ENCODE measurements at places on chromosomes 13 and 19.

DNA sequence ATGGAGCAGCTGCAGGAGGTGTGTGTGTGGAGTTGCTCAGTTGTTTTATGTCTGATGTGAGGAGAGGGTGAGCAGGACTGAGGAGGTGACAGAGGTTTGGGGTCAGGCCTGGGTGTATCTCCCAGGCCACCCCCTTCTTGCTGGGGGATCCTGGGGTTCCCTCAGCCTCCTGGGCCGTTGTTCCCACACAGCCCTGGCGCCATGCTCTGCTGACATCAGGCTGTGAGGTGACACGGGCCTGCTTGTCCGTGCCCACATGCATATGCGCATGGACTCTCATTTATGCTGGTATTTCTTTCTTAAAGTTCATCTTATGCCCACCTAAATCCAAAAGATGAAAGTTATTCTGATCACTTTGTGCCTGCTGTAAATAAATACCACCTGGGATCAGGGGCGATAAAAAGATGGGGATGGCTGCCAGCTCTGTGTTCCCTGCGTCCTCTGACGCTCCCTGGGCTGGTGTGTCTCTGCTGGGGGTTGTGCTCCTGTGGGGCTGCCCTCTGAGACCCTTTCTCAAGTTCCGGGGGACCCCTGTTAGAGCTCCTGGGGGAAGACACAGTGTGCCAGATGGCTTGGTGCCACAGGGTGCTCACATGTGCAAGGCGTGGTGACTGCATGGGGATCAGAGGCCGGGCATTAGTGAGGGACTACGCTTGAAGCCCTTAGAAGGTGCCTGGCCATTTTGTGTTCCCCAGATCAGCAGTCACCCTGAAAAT lies 12.6 kb downstream of the NAXD start:
- no peak for DNase-seq

GRCh38 chr13:110589793-110590390 lies 25.5 kb upstream of the NAXD start:
- DNase-seq = no peak

DNA sequence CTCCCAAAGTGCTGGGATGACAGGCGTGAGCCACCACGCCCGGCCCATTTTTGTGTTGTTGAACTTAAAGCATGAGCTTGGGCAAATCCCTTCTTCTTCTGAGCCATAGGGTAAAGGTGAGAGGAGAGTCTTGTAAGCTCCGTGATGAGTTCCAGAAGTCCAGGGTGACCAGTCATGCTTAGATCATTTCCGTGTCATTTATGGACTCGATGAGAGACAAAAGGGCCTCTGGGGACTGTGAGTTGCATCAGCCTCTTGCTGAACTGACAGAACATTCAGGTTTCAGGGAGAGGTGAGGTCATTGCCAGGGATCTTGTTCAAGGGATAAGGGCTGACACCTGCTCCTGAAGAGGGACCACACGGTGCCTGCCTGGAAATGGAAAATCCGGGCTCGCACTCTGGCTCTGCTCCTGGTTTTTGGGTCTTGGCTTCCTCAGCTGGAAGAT lies 53.6 kb downstream of the GADD45B start:
- DNase-seq = no peak

DNA sequence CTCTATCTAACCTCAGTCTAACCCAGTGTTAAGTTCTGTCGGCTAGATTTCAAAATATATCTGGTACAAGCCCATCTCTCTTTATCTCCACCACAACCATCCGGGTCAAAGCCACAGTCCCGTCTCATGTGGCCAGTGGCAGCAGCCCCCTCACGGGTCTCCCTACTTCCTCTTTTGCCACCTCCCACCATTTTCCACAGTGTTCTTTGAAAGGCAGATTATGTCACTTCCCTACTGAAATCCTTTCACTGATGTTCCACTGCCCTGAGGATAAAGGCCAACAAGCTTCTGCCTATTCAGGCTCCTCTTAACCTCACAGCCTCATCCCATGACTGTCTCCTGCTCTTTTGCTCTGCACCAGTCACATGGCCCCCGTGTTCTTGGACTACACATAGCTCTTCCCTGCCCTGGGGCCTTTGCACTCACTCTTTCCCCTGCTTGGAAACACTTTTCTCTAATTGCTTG lies 117.2 kb downstream of the UBL3 start:
- peak; percentile 90 for DNase-seq

GRCh38 chr13:105346141-105346775 lies 1189.2 kb downstream of the EFNB2 start:
- no peak for DNase-seq

- DNase-seq = no peak
These were observed 46.5 kb downstream of the RCBTB2 start for GRCh38 chr13:48486362-48486761.

DNA sequence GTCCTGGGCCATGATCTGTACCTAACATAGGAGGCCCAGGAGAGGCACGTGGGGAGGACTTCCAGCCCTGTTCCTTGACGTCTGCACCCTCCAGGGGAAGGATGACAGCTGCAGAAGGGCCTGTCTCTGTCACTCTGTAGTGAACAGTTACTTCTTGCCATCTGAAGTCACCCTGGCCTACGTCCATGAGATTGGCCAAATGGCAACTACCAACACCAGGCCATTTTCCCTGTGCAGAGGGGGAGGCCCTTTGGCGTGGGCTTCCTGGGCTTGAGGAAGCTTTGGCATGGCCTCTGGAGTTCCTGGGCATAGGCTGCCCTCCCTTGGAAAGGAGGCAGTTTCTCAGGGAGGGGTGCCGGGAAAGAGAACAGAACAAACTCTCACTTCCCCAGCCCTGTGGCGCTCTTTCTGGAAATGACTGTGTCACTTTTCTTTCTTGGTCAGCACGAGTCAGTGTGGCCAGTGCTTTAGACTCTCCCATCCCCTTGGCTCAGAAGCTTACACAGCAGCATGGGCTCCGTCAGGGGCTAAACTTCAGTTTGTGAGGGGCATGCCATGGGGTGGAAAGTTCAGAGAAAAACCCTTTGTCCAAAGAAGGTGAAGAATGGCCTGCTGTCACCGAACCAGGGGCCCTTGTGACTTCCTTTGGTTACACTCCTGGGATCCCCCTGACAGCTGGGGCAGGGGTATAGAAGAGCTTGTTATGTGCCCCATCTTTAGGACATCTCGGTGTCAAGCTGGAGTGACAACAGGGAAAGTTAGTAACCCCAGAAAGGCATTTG lies 5.3 kb downstream of the CARM1 start:
- DNase-seq = no peak

DNA sequence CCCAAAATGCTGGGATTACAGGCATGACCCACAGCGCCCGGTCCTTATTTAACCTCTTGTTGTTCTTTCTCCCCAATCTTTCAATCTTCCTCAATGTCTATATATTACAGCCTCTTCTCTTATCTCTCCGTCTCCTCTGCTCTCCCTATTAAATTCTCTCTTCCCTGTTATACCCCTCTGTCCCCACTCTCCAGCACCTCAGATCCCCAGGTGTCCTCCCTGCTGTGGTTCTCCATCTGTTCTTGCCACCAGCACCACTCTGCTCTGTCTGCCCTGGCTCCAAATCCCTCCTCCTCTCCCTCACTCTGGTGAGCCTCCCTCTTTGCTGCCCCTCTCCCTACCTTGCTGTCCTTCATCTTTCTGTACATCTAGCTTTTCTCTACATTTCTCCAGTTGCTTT lies 1.1 kb downstream of the ZNF600 start:
- no peak for DNase-seq

GRCh38 chr13:67557118-67557517 lies 327.0 kb upstream of the PCDH9 start:
- DNase-seq = no peak

GRCh38 chr13:112065521-112065866 lies 1.5 kb upstream of the SOX1 start:
- DNase-seq = no peak

GRCh38 chr13:24066405-24067295 lies 93.9 kb upstream of the SPATA13 start:
- DNase-seq = peak; percentile 16

GRCh38 chr13:53127373-53127772 lies 98.8 kb downstream of the OLFM4 start:
- DNase-seq = no peak

DNA sequence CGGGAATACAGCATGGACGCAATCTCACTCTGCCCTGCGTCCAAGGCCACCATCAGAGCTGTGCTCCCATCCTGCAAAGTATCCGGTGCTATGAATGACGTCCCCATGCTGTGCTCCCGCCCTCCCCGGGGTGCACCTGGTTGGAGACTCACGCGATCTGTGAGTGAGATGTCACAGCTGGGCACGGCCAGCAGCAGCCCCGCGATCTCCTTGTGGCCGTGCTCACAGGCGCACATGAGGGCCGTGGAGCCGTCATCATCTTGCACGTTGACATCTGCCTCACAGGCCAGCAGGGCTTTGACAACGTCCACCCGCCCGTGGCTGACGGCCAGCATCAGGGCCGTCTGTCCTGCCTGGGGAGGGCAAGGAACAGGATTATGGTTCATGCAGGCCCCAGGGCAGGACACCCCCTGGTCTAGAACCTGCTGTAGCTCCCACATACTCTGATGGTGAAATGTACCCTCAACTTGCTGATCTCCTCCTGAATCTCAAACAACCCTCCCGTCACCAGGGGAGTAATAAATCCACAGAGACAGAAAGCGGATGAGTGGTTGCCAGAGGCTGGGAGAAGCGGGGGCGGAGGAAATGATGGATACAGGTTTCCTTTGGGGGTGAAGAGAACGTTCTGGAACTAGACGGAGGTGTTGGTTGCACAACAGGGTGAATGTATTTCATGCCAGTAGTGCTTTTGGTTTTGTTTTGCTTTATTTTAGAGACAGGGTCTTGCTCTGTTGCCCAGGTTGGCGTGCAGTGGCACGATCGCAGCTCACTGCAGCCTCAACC lies 14.5 kb upstream of the SPC24 start:
- no peak for DNase-seq

- no peak for DNase-seq
These were observed 432.7 kb downstream of the FOXO1 start for GRCh38 chr13:40233731-40234195.

GRCh38 chr13:69565334-69565733 lies 542.3 kb upstream of the ATXN8OS start:
- peak; percentile 44 for DNase-seq

GRCh38 chr19:51090471-51090870 lies 7.8 kb upstream of the KLK14 start:
- DNase-seq = no peak

DNA sequence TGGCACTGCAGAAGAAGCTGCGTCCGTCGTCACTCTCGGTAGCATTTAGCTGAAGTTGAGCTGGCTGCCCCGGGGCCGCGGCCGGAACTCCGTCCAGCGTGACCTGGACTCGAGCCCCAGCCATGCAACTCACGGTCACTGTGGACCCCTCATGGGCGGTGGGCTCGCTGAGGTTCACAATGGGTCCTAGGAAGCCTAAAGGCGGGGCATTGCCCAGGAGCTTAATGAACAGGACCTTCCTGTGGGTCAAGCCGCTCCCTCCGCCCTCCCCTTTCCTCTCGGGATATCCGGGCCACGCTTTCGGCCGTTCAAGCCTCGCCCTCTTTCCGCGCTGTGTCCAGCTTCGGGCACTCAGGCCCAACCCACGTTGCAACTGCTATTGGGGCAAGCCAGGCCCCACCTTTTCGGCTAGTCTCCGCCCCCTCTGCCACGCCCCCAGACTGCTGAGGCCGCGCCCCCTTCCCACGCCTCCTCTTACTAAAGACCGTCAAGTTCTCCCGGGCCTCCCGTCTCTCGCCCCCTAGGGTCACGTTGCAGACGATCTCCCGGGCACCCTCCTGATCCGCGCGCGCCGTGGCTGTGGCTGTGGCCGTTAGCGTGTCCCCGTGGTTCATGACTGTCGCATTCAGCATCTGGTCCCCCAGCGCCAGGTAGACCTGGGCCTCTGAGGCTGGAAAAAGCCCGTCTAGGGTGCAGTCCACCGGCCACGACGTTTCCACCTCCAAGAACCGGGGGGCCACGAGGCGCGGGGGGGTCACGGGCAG lies 1.4 kb upstream of the RAVER1 start:
- peak; percentile 77 for DNase-seq

- DNase-seq = no peak
These were observed 64.9 kb downstream of the DNAJC3 start for GRCh38 chr13:95741584-95742563.

- no peak for DNase-seq
These were observed 66.5 kb downstream of the RXFP2 start for GRCh38 chr13:31805841-31806240.

DNA sequence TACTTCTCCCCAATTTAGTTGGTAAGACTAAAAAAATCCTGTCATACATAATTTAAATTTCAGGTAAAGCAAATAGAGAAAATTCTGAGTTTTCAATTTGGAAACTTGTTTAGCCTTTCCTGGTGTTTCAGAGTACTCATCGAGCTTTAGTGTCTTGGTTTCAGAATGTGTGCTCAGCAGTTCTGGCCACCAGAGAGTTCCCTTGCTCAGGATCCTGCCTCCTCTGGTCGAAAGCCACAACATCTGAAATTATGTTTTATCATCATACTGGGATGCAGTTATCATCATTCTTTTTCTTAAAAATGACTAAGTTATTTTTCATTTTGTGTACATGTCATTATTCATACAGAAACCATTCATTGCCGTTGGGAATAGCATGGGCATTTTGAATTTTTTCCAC lies 263.2 kb upstream of the SPRY2 start:
- DNase-seq = peak; percentile 16

DNA sequence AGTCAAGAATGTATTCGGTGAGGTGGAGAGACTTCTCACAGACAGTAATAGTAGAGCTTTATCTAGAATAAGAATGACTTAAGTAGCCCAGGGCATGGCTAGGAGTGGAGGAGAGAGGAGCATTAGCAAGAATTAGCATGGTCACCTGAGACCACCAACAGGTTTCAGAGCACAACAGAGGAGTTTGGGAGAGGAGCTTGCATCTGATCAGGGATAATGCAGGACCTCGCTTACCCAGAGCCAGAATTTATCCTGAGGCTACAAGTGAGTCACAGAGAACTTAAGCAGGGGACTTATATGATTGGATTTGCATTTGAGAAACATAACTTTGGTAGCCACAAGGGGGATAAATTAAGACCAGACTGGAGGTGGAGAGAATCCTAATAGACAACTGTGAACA lies 102.1 kb upstream of the FNDC3A start:
- peak; percentile 42 for DNase-seq

- no peak for DNase-seq
These were observed 83.0 kb downstream of the POLR1D start for GRCh38 chr13:27704681-27705080.

- no peak for DNase-seq
These were observed 330.1 kb downstream of the UQCRFS1 start for GRCh38 chr19:28882818-28883217.

- no peak for DNase-seq
These were observed 220.5 kb downstream of the IRS2 start for GRCh38 chr13:109565877-109566276.

DNA sequence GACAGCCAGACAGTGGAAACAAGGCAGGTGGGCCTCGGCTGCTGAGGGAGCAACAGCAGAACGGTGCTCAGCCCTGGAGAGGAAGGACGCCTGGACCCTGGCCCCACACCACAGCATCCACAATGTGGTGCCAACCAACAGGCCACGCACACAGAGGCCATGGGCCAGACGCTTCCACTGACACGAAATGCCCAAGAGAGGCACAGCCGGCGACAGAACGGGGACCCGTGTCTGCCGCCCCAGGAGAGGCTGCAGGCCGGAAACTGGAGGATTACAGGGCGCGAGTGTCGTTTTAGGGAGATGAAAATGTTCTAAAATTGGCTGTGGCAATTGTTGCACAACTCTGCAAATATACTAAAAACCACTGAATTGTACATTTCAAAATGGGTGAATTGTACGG lies 69.7 kb downstream of the RASA3 start:
- DNase-seq = peak; percentile 56

Data from hematopoietic multipotent progenitor cell treated with erythropoietin and hydrocortisone succinate and interleukin-3 and kit ligand, for 4 days (in vitro differentiated cells).